ENCODE measurements at places on chromosomes 6 and 20. TPM values are rescaled to one million over a fixed set of nuclear protein-coding genes. Genes with fewer than 3 reads are reported as not detected.

GRCh38 chr6:109197061-109197460 lies 101.8 kb downstream of the CEP57L1 start:
- DNase-seq: no peak

DNA sequence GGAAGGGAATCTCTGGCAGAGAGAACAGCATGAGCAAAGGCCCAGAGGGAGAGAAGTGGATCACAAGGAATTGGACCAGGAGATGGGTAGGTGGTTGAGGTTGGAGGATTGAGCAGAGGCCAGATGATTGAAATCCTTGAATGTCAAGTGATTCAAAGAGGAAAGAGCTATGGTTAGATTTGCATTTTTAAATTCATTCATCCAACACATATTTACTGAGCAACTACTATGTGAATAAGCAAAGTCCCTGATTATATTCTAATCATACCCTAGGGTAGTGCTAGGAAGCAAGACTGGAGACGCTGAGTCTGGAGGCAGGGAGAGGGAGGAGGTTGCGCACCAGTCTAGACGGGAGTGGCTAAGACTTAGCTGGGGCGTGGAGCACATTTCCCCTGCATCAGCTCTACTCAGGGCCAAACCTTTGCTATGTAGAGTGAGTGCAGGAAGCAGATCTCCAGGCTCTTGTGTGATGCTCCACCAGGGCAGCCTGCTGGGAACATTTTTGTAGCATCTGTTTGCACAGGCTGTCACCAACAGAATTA lies 40.2 kb downstream of the EYA2 start:
- DNase-seq: no peak

GRCh38 chr20:13507646-13508045 lies 131.1 kb downstream of the TASP1 start:
- DNase-seq: no peak

DNA sequence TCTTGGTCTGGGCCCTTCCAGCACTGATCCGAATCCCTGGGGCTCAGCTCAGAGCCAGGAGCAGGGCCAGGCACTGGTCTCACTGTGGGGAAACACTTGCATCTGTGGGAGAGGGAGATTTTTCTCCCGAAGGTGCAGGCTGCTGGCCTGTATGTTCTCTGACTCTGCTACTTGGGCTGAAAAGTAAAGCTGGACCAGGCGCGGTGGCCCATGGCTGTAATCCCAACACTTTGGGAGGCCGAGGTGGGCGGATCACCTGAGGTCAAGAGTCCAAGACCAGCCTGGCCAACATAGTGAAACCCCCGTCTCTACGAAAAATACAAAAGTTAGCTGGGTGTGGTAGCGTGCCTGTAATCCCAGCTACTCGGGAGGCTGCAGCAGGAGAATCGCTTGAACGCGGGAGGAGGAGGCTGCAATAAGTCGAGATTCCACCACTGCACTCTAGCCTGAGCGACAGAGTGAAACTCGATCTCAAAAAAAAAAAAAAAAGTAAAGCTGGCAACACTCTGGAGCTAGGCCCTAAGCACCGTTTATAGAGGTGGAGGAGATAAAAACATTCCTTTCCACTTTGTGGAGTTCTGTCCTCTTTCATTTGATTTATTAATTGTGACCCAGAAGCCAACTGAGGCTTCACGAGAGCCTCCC lies 41.7 kb downstream of the JPH2 start:
- DNase-seq: no peak

The OR12D3 gene
- not detected for total RNA-seq

DNA sequence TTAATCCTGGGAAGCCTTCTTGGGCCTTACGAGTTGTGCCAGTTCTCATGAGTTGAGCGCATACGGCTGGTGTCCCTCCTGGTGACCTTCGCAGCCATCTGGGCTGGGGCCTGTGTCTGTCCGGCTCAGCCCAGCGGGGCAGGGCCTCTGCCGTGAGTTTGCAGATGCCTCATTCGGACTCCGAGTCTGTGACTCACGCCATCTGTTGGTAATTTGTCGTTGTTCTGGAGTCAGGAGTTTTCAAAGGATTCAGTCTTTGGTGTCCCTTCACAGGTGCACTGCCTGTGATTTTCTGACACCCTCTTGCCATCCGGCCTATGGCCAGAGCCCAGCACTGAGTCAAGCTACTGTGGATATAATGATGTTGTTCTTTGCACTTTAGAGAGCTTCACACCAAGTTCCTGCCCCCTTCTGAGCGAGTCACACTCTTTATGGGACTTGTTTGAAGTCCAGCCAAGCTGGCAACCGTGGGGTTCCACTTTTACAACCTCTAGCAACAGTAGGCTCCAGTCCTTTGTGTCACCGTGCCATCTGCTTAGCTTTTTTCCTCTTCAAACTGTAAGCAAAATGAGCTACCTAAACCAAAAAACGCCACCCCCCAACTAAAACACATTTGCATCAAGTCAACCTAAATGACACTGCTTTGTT lies 175.6 kb downstream of the AIG1 start:
- no peak for DNase-seq

GRCh38 chr6:81696524-81696923 lies 56.0 kb downstream of the TENT5A start:
- peak; percentile 71 for DNase-seq

The SNAP91 gene
- 0.10 TPM for total RNA-seq

DNA sequence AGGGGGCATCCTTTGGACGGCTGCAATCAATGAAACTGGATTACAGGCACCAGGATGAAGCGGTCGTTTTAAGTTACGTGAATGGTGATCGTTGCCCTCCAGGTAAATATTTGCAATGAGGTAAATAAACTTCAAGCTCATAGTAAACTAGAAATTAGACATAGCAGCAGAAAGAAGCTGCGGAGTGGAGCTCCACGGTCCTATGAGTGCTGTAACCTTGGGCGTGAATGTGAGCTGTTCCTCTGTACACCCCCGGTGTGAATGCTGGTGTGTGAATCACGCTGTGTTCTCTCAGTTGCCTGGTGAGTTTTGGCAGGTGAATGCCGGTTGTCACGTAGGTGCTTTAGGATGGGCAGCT lies 42.0 kb upstream of the SLC22A1 start:
- DNase-seq: no peak

The MUC22 gene
- not detected for total RNA-seq

DNA sequence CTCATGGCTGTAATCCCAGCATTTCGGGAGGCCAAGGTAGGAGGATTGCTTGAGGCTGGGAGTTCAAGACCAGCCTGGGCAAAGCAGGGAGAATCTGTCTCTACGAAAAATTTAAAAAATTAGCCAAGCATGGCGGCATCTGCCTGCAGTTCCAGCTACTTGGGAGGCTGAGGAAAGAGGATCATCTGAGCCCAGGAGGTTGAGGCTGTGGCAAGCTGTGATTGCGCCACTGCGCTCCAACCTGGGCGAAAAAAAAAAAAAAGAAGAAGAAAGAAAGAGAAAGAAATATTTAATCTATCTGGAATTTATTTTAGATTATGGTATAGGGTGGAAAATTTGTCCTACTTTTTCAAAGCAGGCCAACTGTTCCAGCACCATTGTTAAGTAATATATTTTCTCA lies 32.2 kb upstream of the HIVEP1 start:
- no peak for DNase-seq

GRCh38 chr20:52060794-52061714 lies 130.5 kb downstream of the ZFP64 start:
- peak; percentile 22 for DNase-seq

All from renal cortical epithelial cell (primary cell).